Activated naive CD4-positive, alpha-beta T cell (primary cell): ENCODE measurements at places on chromosomes 2 and 18.

- no peak for DNase-seq
Observed at GRCh38 chr2:10362096-10362897, 59.6 kb downstream of the HPCAL1 start.

DNA sequence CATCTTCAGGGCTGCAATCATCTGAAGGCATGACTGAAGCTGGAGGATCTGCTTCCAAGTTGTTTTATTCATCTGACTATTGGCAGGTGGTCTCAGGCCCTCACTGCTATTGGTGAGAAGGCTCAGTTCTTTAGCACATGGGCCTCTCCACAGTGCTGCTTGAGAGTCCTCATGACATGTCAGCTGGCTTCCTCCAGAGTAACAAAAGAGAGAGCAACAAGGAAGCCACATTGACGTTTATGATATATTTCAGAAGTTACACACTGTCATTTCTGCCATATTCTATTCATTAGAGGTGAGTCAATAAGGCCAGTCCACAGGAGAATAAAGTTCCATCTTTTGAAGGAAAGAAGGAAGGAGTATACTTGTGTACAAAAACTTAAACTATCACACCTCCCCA is 7.9 kb upstream of the SIGLEC15 start:
- no peak for DNase-seq

DNA sequence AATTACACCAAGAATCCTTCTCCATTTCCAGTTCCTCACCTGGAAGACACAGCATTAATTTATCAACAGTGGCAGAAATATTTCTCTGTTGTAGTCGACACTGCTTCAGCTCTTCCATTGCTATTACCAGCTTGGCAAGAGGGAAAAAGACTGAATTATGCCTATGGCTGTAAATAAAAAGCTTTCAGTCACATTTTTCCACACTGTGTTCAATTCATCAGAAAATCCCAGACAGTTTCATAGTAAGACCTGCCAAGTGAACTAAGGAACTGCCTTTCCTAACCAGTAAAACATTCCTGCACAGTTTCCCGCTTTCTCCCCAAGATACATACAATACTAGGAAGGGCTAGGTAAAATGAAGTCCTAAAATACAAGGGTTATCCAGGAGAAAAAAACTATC is 94.7 kb downstream of the EXOC6B start:
- no peak for DNase-seq

- DNase-seq, result no peak
Observed at GRCh38 chr2:137873536-137874244, 90.6 kb upstream of the HNMT start.

DNA sequence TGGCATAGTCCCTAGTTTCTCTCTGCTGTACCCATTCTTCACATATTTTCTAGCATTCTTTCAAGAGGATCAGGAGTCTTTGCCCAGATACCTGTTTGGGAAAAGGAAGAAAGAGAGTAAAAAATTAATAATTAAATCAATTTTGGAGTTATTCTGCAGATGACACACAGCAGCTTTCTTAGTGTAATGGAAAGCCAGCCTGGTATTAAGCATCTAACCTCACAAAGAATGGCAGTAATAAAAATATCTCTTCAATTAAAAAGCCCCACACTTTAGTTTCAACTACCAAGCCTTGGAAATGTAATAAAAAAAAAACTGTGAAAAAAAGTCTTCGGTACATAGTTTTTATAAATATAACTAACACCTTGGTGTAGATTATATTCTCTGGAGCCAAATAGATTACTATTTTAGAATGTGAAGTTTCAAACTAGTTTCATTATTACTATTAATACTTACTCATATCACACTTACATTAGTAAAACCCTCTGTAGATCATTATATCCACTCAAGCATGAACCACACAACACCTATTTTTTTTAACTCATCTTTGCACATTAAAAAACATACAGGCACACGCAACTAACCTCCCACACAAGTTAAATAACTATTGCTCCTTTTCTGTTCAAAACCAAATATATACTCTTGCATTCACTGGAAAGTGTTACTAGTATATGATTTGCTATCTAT is 90.9 kb downstream of the GPD2 start:
- no peak for DNase-seq
